Frontal cortex (tissue), 4 donors: ENCODE measurements at places on chromosomes 13 and 19. TPM values are rescaled to one million over a fixed set of nuclear protein-coding genes. Genes with fewer than 3 reads are reported as not detected.

DNA sequence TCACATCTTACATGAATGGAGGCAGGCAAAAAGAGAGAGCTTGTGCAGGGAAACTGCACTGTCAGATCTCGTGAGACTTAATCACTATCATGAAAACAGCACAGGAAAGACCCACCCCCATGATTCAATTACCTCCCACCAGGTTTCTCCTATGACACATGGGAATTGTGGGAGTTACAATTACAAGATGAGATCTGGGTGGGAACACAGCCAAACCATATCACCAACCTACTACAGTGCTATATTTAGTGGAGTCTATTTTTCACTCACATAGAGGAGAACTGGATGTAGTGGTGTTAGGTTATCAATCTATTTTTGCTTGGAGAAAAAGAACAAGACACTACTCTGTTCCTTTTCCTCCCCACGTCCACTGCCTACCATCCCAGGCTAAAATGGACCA, 276.6 kb downstream of the KCTD12 start:
- DNase-seq: no peak

DNA sequence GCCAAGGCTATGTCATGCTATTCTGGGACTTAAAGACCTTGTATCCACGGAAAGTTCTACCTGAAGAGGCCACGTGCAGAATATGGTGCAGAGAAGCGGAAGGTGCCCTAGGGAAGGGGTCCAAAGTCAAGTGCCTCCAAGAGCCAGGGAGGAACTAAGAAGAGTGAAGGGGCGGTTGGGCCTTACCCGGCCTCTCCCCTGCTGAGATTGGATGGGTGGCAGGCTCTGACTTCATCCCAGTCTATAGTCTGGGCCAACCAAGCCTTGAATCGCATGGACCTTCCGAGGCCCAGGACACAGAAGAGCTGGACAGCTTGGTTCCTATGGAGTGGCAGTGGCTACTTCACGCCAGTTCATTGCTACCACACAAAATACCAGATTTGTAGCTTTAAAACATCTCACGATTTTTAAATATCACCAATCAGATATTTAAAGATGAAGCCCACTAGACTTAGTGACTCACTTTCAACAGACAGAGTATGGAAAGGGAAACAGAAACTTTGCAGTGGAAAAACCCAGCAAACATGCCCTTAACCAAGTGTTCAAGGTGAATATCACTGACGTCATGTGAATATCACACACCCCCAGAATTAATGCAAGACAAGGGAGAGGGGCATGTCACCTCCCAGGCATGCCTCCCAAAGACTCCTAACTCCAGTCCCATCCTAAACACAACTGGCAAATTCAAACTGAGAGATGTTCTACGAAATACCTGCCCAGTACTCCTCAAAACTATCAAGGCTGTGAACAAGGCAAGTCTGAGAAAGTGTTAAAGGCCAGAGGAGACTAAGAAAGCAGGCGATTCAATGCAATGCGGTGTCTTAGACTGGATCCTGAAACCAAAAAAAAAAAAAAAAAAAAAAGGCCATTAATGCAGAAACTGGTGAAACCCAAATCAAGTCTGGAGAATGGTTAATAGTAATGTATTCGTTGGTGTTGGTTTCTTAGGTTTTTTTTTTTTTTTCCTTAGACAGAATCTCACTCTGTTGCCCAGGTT, 10.2 kb downstream of the C19orf12 start:
- no peak for DNase-seq

The FFAR3 gene
- total RNA-seq: not detected

The C1QTNF9B gene
- 0.41 TPM for total RNA-seq

The SLITRK1 gene
- total RNA-seq: 34.6 TPM
